ENCODE measurements at places on chromosomes 1 and 21.

DNA sequence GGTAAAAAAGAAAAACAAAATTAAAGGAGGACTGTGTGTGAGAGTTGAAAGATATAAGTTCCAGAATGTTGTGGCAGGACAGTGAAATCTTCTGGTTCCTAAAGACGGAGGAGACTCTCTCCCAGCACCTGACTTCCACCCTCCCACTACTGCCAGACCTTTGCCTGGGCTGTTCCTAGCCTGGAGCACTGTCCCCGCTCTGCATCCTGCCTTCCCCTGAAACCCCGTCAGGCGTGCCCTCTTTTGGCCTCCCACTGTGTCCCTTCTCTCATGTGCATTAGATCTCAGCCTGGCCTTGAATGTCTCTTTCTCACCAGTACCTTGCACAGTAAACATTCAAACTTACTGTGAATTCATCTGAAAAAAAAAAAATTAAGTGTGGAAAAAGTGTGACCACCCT lies 74.1 kb downstream of the VPS26C start:
- DNase-seq = no peak

DNA sequence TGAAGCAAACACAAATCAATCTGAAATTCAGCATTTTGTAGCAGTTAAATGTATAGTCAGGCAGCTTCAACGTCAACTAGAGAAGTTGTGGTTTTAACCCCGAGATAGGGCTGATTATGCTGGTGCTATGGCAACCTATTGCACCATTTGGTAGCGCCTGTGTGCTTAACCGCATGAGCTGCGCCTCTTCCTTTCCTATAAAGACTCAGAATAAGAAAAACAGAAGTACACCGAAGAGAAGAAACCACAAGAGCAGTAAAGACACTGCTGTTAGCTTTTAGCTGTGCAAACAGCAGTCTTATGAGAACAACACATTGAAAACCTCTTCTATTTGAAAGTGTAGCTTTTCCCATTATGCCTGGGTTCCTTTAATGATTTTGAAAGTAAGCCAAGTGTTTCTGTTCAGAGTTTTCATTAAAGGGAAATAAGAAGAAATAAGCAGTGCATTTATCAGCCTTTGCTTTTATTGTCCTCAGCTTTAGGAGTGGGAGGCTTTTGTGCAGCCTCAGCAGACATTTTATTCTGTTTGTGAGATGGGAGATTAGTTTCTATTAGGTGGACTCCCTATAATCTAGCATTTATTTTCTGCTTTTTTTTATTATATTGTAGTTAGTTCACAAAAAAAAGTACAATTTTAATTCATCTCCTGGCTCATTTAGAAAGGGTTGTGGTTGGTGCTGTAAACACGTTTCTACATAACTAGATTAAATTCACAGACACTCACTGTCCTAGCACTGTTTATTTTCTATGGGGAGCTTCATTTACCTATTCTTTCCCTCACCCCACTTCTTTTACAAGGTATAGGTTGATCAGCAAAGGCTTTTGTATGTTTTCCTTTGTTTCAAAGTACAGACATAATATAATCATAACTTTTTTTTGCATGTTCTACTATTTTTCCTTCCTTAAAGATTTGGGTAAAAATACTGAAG lies 43.3 kb downstream of the PTPRC start:
- peak; percentile 92 for DNase-seq

DNA sequence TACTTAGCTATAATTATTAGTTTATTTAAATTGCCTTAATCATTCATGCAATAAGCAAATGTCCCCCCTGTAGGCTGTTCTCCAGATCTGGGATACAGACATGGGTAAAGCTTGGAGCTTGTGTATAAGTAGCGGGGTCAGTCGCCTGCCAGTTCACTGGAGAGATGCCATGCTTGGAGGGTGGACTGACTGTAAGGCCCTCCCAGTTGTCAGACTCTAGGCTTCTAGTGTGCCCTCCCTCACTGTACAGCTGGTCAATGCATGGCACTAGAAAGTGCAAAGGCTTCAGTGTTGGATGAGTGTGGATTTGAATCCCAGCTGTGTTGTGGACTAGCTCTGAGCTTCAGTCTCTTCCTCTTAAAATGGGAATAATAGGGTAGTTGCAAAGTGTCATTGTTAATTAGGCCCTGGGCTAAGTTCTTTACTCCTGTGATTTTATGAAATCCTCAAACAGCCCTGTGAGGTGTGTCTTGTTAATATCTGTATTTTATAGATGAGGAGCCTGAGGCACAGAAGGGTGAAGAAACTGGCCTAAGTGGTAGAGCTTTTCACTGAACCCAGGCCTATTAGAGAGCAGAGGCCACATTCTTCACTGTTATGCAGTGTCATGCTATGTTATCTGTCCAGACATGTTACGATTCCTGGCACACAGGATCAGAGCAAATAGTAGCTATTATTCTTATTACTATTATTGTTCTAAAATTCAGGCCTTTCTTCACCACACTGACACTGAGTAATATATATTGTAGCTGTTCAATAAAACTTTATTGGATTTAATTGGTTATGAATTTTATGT lies 85.9 kb downstream of the ROR1 start:
- no peak for DNase-seq

DNA sequence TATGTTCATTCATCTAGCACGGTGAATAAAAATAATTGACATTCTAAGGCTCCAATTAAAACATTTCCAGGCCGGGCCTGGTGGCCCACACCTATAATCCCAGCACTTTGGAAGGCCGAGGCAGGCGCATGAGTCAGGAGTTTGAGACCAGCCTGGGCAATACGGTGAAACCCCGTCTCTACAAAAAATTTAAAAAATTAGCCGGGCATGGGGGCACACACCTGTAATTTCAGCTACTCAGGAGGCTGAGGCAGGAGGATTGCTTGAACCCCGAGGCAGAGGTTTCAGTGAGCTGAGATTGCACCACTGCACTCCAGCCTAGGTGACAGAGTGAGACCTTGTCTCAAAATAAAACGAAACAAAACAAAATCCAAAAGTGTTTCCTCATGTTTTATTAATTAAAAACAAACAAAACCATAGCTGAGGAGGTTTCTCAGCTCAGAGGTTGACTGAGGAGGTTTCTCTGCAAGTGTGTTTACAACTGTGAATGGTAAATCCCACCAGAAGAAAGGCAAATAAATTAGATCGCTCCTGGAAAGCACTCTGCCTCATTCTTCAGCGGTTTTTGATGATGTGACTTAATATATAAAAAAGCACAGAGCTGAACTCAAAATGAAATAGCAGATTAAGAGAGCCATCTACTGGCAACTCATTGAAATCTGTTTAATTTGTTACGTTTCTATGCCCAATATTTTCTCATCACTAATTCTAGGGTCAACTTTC lies 37.7 kb upstream of the ATG4C start:
- no peak for DNase-seq

DNA sequence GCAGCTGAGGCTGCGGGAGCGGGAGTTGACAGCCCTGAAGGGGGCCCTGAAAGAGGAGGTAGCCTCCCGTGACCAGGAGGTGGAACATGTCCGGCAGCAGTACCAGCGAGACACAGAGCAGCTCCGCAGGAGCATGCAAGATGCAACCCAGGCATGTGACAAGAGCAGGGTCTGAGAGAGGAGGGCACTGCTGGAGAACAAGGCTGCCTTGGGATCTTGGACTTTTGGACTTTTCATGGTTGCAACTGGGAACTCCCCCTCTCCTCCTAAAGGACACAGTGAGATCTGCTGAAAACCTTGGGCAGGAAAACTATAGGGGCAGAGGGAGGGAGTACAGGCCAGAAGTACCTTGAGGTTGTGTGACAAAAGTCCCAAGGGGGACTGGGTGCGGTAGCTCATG lies 13.5 kb downstream of the CGN start:
- DNase-seq = no peak

- no peak for DNase-seq
Observed at GRCh38 chr21:42463861-42464515, 32.0 kb downstream of the RSPH1 start.

GRCh38 chr1:171290621-171291020 lies 23.4 kb upstream of the FMO4 start:
- DNase-seq = no peak

- DNase-seq = no peak
Observed at GRCh38 chr1:217435204-217435603, 195.7 kb downstream of the GPATCH2 start.

GRCh38 chr1:183443011-183443410 lies 24.8 kb upstream of the NMNAT2 start:
- DNase-seq = no peak

DNA sequence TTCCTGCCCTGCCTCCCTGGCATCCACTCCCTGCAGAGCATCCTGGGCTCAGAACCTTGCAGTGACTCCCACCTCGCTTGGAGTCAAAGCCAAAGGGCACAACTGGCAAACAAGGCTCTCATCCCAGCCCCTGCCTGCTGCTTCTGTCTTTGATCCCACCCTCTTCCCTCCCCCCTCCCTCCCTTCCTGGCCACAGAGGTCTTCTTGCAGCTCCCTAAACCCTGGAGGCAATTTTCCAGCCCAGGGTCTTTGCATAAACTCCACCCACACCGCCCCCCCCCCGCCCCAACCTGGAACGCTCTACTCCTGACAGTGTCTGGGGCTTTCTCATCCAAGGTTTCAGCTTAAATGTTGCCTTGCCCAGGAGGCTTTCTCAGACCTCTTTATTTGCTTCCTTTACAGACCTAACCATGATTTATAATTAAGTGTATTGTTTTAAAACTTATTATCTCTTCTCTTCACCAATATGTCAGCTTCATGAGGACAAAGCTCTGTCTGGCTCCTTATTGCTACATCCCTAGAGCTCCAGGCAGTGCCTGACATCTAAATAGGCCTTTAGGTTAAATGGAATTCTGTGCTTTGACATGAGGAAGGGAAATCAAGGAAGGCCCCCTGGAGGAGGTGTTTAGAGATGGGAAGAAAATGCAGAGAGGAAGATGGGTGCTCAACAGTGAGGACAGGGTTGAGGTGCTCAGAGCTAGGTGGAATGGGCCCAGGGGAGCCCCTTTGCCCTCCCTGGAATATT lies 37.7 kb upstream of the PADI1 start:
- DNase-seq = no peak

DNA sequence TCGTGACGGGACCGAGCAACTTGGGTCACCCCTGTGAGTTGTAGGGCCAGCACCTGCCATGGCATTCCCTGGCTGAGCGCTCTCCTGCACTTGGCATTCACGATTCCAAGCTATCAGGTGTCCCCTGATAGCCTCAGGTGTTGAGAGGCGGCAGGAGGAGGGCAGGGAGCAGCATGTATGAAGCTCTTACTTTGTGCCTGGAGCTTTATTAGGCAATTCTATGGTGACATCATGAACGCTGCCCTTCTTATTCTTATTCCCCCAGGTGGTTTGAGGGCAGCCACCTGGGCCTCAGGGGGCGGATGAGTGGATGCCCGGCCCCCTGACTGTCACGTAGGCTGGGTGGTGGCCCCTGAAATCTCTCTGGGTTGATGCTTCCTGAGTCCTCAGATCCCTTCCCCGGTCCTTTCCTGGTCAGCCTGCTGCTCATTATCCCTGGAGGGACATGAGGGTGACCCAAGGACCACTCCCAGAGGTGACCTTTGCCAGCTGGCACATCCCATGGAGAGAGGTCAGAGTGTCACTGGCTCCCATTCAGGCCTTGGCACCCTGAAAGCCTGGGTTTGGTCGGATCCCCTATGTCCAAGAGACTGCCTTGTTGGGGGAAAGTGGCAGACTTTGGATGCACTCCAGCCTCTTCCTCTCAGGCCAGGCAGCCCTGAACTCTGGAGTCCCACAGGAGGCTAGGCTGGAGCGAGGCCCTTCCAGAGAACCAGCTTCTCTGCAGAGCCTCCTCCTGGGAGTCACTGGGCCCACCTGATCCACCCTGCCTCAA lies 51.9 kb downstream of the SPSB1 start:
- DNase-seq = no peak
